ENCODE measurements at places on chromosomes 5 and 9.

GRCh38 chr5:143987751-143988560 is 176.0 kb downstream of the HMHB1 start:
- no peak for DNase-seq

DNA sequence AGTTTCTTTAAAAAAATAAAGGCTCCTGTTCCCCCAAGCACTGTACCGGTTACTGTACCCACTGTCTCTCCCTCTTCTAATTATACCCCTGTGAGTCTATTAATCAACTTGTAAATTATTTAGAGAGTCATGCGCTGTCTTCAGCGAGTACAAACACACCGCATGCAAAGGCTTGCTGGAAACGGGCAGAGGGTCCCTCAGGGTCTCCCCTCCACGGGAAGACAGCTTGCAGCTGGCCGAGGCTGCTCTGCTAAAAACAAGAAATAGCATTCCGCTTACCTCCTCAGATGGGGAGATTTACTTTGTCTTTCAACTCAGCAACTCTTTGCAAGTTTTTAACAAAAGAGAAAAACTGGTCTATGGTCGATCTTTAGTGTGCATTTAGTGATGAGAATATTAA is 71.8 kb downstream of the AK8 start:
- no peak for DNase-seq

DNA sequence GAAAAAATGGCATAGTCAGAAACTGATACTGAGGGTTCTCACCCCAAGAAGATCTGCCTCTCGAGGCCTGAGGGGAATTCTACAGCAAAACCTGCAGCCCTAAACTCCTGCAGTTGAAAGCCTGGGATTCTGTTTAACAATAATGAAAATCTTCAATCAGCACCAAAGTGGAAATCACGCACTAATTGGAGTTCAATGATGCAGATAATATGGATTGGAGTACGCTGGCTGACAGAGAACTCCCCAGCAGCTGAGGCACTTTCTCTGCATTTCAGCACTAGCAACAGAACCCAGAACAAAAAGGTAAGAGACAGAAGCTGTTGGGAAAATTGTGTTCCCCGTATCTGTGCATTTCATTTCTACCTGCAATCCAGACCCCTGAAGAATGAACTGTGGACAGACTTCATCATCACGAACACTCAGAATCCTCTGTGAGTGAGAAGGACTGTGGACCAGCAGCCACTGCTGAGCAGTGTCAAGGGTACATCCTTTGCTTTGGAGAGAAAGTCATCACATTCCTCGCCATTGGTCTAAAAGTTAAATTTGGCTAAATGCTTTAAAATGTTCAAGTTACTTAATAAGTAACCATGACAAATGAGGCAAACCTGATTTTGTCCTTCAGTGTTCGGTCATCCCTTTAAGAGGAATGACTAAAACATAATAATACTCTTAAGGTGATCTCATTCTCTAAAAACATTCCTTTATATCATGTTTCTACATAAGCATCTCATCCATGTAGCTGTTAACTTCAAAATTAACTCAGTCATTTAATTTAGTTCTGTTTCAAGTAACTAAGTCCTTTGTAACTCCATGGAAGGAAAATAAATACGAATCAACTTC is 126.1 kb downstream of the GAS1 start:
- no peak for DNase-seq

- no peak for DNase-seq
Measured at GRCh38 chr5:164235300-164235891, 730.0 kb downstream of the MAT2B start.

- no peak for DNase-seq
Measured at GRCh38 chr5:74281166-74281565, 359.4 kb downstream of the ENC1 start.

DNA sequence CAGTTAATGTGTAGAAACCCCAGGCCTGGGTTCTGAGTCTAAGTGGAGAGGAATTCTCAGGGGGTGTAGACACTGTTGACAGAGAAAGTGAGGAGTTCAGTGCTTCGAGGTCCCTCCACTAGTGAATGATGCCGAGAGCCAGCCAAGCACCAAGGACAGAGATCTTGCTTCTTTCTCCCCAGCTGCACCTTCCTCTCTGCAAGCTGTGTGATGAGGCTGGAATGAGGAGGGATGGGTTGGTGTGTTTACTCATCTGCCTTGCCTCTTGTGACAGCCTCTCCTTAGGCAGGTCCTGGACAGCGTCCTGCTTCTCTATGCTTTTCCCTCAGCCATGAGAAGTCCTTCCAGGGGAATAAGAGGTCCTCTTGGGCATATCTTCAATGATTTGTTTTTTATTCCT is 35.3 kb downstream of the HNRNPH1 start:
- DNase-seq: no peak

DNA sequence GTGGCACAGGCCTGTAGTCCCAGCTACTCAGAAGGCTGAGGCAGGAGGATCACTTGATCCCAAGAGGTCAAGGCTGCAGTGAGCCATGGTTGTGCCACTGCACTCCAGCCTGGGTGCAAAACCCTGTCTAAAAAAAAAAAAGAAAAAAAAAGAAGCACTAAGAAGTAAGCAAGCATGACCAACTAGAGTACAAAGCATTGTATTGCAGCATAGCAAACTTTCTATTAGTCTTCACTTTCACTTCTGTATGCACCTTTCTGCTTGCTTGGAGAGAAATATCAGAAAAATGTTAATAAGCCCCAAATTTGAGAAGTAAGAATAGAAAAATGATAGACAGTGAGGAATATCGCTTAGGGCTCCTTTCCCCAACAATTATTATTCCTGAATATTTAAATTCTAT is 497.7 kb upstream of the WWC1 start:
- DNase-seq: no peak

DNA sequence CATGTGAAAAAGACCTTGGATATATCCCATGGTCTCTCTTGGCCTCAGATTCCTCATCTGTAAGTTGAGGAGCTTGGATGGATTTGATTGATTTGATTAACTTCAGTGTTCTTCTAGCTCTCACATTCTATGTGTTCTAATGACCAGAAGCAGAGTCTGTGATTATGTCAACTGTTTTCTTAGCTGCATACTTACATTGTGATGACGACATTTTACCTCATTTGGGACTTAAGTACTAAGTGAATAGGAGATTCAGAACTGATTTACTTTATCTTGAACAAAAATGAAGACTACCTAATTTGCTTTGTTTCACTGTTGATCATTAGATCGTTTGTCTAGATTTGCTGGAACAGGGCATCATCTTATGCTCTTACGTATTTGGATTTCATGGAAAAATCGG is 427.7 kb downstream of the SH3GL2 start:
- no peak for DNase-seq

DNA sequence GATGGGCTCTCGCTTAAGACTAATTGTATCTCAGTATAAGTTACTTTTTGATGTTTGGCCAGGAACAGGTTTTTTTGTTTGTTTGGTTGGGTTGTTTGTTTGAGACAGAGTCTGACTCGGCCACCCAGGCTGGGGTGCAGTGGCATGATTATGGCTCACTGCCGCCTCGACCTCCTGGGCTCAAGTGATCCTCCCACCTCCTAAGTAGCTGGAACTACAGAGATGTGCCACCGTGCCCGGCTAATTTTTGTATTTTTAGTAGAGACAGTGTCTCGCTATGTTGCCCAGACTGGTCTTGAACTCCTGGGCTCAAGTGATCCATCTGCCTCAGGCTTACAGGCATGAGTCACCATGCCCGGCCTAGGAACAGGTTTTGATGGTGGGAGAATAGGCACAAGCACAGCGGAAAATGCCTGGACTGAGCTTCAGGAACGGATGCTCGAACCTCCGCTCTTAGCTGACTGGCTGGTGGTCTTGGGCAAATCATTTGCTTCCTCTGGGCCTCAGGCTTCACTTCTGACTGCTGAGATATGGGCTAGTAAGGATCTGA is 11.4 kb upstream of the SYNPO start:
- no peak for DNase-seq

GRCh38 chr9:105479846-105480245 is 32.0 kb downstream of the FSD1L start:
- no peak for DNase-seq

DNA sequence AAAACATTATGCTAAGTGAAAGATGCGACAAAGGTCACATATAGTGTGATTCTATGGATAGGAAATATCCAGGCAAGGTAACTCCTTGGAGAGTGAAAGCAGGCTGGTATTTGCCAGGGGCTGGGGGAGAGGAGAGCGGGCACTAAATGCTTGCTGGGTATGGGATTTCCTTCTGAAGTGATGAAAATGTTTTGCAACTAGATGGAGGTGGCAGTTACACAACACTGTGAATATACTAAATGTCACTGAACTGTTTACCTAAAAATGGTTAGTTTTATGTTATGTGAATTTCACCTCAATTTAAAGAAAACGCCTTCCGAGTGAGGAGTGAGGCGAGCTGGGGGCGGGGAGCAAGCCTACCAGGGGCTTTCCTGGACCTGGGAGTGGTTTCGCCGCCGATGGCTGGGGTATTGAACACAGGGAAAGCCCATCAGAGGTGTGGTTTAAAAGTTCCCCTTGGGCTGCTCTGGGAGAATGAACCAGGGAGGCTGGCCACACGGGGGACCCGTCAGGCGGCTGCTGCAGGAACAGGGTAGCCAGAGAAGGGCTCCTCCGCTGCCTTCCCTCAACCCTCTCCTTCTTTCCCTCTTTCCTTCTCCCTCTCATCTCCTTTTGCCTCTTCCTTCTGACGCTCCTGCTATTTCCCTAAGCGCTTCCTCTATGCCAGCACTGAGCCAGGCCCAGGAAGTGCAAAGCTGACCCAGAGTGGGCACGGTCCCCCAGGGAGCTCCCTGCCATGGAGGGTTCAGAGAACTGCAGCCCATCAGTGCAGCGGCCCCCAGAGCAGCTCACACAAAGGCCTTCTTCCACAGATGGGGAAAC is 4.9 kb downstream of the AKNA start:
- peak; percentile 48 for DNase-seq

GRCh38 chr9:32177396-32177795 is 207.0 kb upstream of the ACO1 start:
- no peak for DNase-seq

- no peak for DNase-seq
Measured at GRCh38 chr5:24714746-24715145, 70.0 kb upstream of the CDH10 start.

GRCh38 chr5:177015156-177015555 is 7.3 kb upstream of the ZNF346 start:
- DNase-seq: no peak

GRCh38 chr5:149151717-149152116 is 10.4 kb downstream of the ABLIM3 start:
- no peak for DNase-seq

DNA sequence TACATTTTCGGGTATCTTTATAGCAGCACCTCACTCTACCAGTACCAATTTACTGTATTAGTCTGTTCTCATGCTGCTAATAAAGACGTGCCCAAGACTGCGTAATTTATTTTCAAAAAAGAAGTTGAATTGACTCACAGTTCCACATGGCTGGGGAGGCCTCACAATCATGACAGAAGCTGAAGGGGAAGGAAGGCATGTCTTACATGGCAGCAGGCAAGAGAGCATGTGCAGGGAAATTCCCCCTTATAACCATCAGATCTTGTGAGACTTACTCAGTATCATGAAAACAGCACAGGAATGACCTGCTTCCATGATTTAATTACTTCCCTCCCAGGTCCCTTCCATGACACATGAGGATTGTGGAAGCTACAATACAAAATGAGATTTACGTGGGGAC is 602.6 kb upstream of the DAB2 start:
- DNase-seq: no peak

Data from stimulated activated CD8-positive, alpha-beta memory T cell treated with anti-CD3 and anti-CD28 coated beads, Interleukin-2, amount 100 ng/mL, for 1 hour (primary cell).